ENCODE measurements at places on chromosomes 3 and 15. TPM values are rescaled to one million over a fixed set of nuclear protein-coding genes. Genes with fewer than 3 reads are reported as not detected.

ALDH1A2 gene
- total RNA-seq = 157 TPM

ZDHHC23 gene
- 10.6 TPM for total RNA-seq

SH2D7 gene
- total RNA-seq = not detected

TYRO3 gene
- 44.0 TPM for total RNA-seq

SLC24A5 gene
- total RNA-seq = 0.18 TPM

CBLB gene
- 72.5 TPM for total RNA-seq

PLA2G4B gene
- total RNA-seq = 6.2 TPM

STXBP5L gene
- 0.12 TPM for total RNA-seq

NANOGP8 gene
- 1.7 TPM for total RNA-seq

CPNE9 gene
- 0.23 TPM for total RNA-seq

TRIM42 gene
- total RNA-seq = not detected

BUB1B gene
- total RNA-seq = 16.1 TPM

SPINK8 gene
- total RNA-seq = not detected

ZNF662 gene
- total RNA-seq = 16.9 TPM

KNG1 gene
- total RNA-seq = 116 TPM

MITF gene
- 39.5 TPM for total RNA-seq

COL6A5 gene
- total RNA-seq = 0.06 TPM

MAGEL2 gene
- 5.4 TPM for total RNA-seq

HMCES gene
- total RNA-seq = 26.6 TPM

CEP63 gene
- total RNA-seq = 18.3 TPM

CISH gene
- total RNA-seq = 36.6 TPM

GNAT1 gene
- total RNA-seq = not detected

KLF15 gene
- 15.6 TPM for total RNA-seq

SPATA12 gene
- total RNA-seq = not detected

PRSS50 gene
- total RNA-seq = 0.99 TPM

CYP1A2 gene
- not detected for total RNA-seq

NUSAP1 gene
- total RNA-seq = 89.6 TPM

ACKR2 gene
- 6.4 TPM for total RNA-seq

CCDC13 gene
- total RNA-seq = 2.0 TPM

CORO2B gene
- total RNA-seq = 7.2 TPM

DPP8 gene
- total RNA-seq = 58.0 TPM

TMEM45A gene
- 15.5 TPM for total RNA-seq

TICRR gene
- total RNA-seq = 4.3 TPM

PLAAT1 gene
- total RNA-seq = 4.0 TPM

GLDN gene
- 0.99 TPM for total RNA-seq

CPA3 gene
- total RNA-seq = 1.6 TPM

MOBP gene
- total RNA-seq = not detected

GCHFR gene
- 26.7 TPM for total RNA-seq

IL5RA gene
- total RNA-seq = 0.88 TPM

HSPBAP1 gene
- 8.5 TPM for total RNA-seq

SORD gene
- 20.5 TPM for total RNA-seq

MORC1 gene
- 0.35 TPM for total RNA-seq

SPSB4 gene
- total RNA-seq = 10.9 TPM

PPP2R3A gene
- total RNA-seq = 36.4 TPM

GRK7 gene
- not detected for total RNA-seq

ABHD6 gene
- total RNA-seq = 10.0 TPM

BTLA gene
- total RNA-seq = 0.23 TPM

NCK1 gene
- total RNA-seq = 31.8 TPM

MYRIP gene
- 2.2 TPM for total RNA-seq

TRIM59 gene
- total RNA-seq = 15.9 TPM

ETV5 gene
- total RNA-seq = 24.5 TPM

ATP13A5 gene
- not detected for total RNA-seq

TGM5 gene
- total RNA-seq = not detected

ERICH6 gene
- not detected for total RNA-seq

PROK2 gene
- total RNA-seq = 0.82 TPM

GADL1 gene
- total RNA-seq = 6.2 TPM

ZNF385D gene
- total RNA-seq = 11.0 TPM
